Activated T-helper 1 cell treated with anti-CD3 and anti-CD28 coated beads, Interleukin-2, amount 50 U/mL, for 16 hours (primary cell): ENCODE measurements at places on chromosomes 16 and 17.

GRCh38 chr16:4414187-4414917 is 2.0 kb downstream of the CORO7 start:
- peak; percentile 76 for DNase-seq

- no peak for DNase-seq
Observed at GRCh38 chr16:53541326-53541725, 38.3 kb upstream of the AKTIP start.

DNA sequence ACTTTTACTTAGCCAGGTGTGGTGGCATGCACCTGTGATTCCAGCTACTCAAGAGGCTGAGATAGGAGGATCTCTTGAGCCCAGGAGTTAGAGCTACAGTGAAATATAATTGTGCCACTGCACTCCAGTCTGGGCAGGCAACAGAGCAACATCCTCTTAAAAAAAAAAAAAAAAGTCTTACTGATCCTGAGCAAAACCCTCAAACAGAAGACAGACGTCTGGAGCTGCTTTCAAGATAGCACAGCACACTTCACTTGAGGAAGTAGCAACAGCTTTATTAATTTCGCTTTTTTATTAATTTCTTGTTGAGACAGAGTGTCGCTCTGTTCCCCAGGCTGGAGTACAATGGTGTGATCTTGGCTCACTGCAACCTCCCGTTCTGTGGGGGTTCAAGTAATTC is 10.2 kb upstream of the GGA2 start:
- DNase-seq, result no peak

GRCh38 chr17:81494626-81495377 is 17.8 kb downstream of the ACTG1 start:
- DNase-seq, result no peak

- DNase-seq, result no peak
Observed at GRCh38 chr16:10253409-10253808, 71.2 kb upstream of the GRIN2A start.

DNA sequence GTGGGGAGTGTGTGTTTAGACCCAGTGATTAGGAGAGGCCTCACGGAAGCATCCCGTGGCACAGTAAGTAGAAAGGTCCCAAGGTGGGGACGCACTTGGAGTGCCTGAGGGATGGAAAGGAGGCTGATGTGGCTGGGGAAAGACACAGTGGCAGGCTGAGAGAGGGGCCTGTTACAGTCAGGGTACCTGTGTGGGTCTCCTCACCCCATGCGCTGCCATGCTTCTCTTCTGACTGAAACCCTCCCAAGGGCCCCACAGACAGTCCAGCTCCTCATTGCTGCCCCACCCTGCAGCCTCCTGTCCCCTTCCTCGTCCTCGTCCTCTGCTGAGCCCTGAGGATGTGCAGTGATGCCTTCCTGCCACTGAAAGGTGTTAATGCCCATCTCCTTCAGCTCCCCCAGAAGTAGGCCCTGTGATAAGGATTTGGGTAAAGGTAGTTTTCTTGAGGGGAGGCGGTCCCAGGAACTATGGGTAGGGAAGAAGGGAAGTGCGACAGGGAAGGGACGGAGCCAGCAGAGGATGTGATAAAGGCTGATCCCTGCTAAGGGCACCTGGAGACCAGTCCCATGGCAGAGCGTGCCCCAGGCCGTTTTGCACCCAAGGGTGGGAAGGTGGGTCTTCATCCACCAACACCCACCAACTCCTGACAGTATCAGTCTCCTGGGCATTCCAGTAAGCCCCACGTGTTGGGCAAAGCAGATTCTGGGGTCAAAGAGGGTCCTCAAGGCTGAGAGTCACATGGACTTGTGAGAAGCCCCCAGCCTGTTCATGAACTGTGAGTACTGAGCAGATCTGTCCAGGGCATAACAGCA is 237.2 kb downstream of the GSG1L start:
- DNase-seq, result no peak

DNA sequence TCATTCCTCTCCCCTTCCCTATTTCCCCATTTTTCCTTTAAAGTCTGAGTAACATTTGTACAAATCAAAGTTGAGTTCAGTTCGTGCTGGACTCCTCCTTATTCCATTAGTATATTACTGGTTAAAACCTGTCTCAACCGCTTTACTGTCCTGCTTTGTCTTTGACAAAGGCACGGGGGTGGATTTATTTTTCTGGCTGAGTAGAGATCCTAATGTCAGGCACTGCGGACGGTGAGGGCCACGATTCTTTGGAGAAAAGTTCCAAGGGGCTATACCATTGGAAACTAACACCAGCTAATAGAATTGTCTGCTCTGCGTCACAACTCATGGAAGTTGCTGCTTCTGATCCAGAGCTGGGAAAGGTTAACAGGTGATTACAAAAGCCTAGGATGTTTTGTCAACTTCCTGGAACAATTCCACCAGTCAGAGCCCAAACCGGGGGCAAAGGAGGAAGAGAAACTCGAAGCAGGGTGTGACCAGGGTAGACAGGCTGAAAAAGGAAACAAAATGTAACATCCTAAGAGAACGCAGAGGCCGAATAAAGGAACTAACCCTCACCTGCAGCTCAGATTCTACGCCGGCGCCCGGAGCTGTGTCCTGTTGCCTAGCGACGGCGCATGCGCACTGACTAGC is 12.4 kb downstream of the TAT start:
- no peak for DNase-seq

- DNase-seq, result no peak
Observed at GRCh38 chr16:7547736-7548135, 215.1 kb downstream of the RBFOX1 start.

DNA sequence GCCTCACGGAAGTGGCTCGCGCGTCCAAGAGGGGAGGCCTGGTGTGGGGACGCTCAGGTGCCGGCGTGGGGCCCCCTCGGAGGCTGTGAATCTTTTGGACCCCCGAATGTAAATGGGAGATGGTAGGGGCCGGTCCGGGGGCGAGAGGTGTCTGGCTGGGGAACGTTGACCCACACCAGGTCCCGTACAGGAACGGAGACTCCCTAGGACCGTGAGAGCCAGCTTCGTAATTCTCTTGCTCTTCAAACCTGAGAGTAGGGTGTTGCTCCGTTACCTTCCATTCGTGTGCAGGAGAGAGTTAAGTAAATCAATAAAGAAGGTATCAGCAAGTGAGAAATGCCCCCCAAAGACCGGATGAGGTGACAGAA is 481 bp downstream of the LYRM1 start:
- DNase-seq, result no peak

DNA sequence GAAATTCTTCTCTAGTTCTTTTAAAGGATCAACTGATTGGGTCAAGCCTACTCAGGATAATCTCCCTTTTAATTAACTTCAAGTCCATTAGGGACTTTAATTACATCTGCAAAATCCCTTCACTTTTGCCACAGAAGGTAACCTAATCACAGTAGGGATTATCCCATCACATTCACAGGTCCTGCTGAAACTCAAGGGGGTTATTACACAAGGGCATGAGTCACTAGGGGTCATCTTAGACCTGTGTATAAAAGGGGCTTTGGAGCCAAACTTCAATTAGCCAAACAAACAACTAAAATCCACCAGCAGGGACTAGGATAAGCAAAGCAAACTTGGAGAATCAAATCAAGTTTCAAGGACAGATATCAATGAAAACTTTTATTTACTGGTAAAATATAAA is 19.4 kb downstream of the CIAPIN1 start:
- DNase-seq, result no peak

GRCh38 chr17:64411999-64412771 is 21.5 kb upstream of the PECAM1 start:
- no peak for DNase-seq

- DNase-seq, result no peak
Observed at GRCh38 chr16:1832838-1833454, 5.9 kb downstream of the FAHD1 start.

DNA sequence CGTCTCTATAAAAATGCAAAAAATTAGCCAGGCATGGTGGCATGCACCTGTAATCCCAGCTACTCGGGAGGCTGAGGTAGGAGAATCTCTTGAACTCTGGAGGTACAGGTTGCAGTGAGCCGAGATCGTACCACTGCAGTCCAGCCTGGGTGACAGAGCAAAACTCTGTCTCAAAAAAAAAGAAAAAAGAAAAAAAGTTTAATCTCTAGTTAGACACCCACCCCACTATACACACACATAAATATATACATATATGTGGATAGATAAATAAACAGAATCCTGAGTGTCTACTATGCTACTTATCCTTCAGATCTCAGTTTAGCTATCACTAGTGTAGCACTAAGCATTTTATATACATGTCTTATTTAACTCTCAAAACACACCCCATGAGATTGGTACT is 18.7 kb downstream of the ITGAL start:
- DNase-seq, result no peak

- no peak for DNase-seq
Observed at GRCh38 chr17:64345689-64346376, 44.8 kb downstream of the PECAM1 start.

- DNase-seq, result no peak
Observed at GRCh38 chr16:27511657-27512448, 37.9 kb downstream of the GTF3C1 start.

DNA sequence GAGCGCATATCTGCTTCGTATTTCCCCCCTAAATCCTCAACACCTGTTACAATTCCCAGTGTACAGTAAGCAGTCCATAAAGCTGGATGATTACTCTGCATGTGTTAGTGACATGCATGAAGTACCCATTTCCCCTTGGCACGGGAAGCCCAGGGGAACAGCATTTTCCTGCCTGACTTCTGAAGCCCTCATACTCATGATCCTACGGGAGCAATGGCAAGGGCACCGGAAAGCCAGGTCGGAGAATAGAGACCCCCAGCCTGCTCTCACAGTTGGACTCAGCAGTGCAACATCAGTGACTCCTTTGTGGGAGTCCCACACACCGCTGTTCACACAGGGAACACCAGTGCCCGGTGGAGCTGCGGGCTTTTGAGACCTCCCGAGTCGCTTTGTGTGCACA is 336.9 kb downstream of the CDH13 start:
- no peak for DNase-seq

DNA sequence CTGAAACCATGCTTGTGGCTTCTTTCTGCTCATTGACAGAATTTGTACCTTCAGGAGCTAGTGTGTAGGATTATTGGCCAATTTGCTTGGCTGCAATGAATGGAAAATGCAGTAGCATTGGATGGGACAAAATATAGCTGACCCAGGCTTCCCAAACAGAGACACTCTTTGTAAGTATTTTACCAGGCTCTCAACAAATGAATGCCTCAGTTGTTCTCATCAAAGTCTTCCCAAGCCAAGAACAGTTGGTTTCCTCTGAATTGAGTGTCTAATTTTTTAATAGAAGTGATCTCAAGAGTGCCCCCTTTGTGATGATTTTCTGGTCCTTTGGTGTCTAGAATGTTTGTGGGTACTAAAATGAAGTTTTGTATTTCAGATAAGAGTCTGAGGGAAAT is 140.9 kb downstream of the SHISA9 start:
- DNase-seq, result no peak

GRCh38 chr16:15415511-15415985 is 18.8 kb upstream of the BMERB1 start:
- no peak for DNase-seq

DNA sequence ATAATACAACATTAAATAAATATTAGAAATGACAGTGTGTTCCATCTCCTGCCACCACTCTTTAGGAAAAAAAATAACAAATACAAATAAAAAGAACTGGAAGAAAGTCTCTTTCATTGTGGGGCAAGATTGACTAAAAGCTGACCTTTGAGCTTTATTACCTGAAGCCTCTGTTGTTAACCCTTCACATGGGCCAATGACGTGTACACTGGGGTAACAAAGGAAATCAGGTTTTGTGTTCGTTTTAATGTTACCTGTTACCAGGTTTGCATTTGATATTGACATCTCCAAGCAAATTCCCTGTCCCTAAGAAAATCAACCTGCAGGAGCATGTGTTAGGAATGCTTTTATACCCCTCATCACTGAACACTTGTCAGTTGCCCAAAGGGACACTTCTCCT is 39.0 kb downstream of the NLK start:
- DNase-seq, result no peak

DNA sequence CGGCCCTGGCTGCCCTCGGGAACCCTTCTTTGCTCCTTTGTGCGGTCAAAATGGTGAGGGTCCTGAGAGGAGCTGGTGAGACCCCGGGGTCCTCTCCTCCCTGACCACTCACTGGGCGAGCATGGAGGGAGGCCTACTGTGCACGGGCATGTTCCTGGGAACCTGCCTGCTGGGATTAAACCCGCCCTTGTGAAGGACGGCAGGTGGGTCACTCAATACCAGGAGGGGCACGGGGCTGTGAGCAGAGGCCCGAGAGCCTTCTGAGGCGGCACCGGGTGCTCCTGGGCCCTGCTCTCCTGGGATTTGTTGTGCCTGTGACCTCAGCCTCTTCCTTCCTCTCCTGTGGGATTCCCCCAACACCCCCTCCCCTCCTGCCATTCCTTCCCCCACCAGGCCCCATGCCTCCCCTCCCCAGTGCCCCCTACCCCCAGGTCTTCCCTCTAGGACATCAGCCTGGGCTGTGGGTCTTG is 19.7 kb downstream of the METRNL start:
- DNase-seq, result no peak

- DNase-seq, result no peak
Observed at GRCh38 chr17:4861052-4861451, 27.9 kb downstream of the MINK1 start.

GRCh38 chr17:78669975-78670518 is 92.9 kb upstream of the DNAH17 start:
- no peak for DNase-seq

DNA sequence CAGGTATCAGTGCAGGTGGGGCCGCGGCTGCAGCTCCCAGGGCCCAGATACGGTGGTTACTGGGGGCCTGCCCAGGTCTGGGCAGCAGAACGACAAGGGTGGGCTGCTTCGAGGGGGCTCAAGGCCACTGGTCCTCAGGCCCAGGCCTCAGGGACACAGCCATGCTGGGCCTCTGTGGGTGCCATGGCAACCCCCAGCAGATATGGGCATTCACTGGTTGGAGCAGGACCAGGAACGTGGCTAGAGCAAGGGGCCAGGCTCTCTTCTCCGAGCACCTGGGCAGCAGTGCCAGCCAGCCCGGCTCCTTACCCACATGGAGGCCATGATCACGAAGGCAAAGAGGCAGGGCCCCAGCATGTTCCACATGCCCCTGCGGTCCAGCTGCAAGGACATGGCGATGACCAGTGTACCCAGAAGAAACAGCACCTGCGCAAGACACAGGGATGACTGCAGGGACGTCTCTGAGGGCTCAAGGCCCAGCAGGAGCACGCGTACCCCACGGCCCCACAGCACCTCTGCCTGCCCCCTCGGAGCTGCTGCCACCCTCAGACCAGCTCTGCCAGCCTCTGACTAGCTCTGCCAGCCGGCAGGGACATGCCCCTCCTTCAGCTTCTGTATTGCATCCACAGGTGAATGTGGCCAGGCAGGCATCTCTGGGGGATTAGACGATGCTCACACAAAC is 2.1 kb upstream of the MRPL28 start:
- DNase-seq, result no peak
